ENCODE measurements at places on chromosomes 7 and 10. TPM values are rescaled to one million over a fixed set of nuclear protein-coding genes. Genes with fewer than 3 reads are reported as not detected.

The FAM237B gene
- not detected for total RNA-seq

The UCMA gene
- not detected for total RNA-seq

The PKD2L1 gene
- not detected for total RNA-seq

The FGFBP3 gene
- 0.97 TPM for total RNA-seq

The COL28A1 gene
- under 0.01 TPM for total RNA-seq

The TSPAN33 gene
- total RNA-seq = 0.43 TPM

The SEMA3D gene
- total RNA-seq = 3.0 TPM
